ENCODE measurements at places on chromosomes 2 and 18.

DNA sequence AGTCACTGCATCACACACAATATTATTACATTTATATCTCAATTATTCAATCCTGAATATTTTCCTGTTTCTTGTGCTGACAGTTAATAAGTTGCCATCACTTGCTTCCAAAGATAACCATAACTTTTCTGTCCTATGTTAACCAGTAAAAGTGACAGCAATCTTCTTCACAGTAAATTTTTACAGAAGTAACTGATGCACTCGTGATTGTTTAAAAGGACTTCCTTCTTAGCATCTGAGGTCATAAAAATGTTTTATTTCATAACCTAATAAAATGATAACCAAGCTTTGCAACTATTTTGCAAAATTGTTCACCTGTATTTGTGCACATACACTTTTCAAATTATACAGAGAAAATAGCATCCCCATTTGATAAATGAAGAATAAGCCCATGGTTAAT is 20.6 kb upstream of the ANKRD62 start:
- DNase-seq: no peak

DNA sequence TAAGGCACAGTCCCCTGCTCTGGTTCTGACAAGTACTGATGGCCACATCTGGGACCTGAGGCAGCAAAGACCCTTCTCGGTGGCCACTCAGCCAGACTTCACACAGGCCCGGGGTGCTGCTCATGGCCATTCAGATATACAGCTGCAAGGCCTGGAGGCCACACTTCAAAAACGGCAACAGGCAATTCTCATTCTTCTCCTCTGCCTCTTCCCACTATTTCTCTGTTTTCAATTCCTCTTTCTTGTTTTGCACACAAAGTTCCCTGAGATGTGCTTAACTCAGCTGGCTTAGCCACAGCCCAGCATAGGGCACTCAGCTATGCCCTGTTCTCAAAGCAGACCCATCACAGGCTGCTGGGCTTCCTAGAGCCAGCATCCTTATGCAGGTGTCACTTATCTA is 29.9 kb downstream of the PTPN18 start:
- no peak for DNase-seq

GRCh38 chr2:220041447-220041846 is 414.0 kb downstream of the SLC4A3 start:
- DNase-seq: no peak

- no peak for DNase-seq
Measured at GRCh38 chr2:36451512-36451911, 95.9 kb downstream of the CRIM1 start.

DNA sequence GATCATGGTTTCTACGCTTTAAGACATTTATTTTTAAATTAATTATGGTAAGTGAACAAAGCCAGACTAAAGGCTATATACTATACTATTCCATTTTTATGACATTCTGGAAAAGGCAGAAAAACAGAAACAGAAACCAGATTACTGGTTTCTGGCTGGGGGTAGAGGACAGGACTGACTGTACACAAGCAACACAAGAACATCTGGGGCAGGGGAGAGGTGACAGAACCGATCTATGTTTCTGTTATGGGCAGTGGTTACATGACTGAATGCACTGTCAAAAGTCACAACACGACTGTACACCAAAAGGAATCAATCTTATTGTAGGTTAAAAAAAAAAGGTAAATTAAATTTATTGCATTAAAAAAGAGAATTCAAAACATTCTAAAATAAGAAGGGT is 64.7 kb downstream of the PTPN2 start:
- DNase-seq: no peak
